ENCODE measurements at places on chromosomes 11 and 22. TPM values are rescaled to one million over a fixed set of nuclear protein-coding genes. Genes with fewer than 3 reads are reported as not detected.

The MB gene
- not detected for total RNA-seq

The MMP7 gene
- not detected for total RNA-seq

The HTR3B gene
- not detected for total RNA-seq

The RAPSN gene
- 1.6 TPM for total RNA-seq

The CYB5R3 gene
- 72.6 TPM for total RNA-seq

The ENTHD1 gene
- total RNA-seq = not detected

The LYVE1 gene
- total RNA-seq = not detected

The STK33 gene
- total RNA-seq = not detected

The MYBPC3 gene
- total RNA-seq = 0.53 TPM

The XKR3 gene
- total RNA-seq = not detected

The IGSF22 gene
- total RNA-seq = 0.83 TPM

The CBLIF gene
- not detected for total RNA-seq

The CBX7 gene
- total RNA-seq = 50.0 TPM

The HOATZ gene
- not detected for total RNA-seq

The MS4A6E gene
- total RNA-seq = not detected

The TEAD1 gene
- total RNA-seq = not detected

The FAM83F gene
- total RNA-seq = not detected

The ATG2A gene
- total RNA-seq = 165 TPM

The PKP3 gene
- 0.29 TPM for total RNA-seq

The RGL4 gene
- total RNA-seq = 14.5 TPM

The B4GALNT4 gene
- 0.66 TPM for total RNA-seq

The TMEM45B gene
- total RNA-seq = not detected

The PKDREJ gene
- 0.25 TPM for total RNA-seq

The PAX6 gene
- not detected for total RNA-seq

The BTBD10 gene
- total RNA-seq = 23.2 TPM

The C1QTNF5 gene
- not detected for total RNA-seq

The OR52I2 gene
- total RNA-seq = not detected

Measured in natural killer cell (primary cell).